AG09309 (cell line): ENCODE measurements at places on chromosomes 5 and 9.

- DNase-seq = no peak
These were observed 215.2 kb upstream of the ELAVL2 start for GRCh38 chr9:24041160-24041690.

GRCh38 chr5:135462304-135462703 lies 10.2 kb upstream of the TIFAB start:
- no peak for DNase-seq

- DNase-seq = peak; percentile 43
These were observed 177.2 kb upstream of the TUT7 start for GRCh38 chr9:86531273-86531970.

GRCh38 chr9:93894691-93895079 lies 60.5 kb downstream of the BARX1 start:
- DNase-seq = no peak
